ENCODE measurements at places on chromosomes 2 and 18.

- DNase-seq, result peak; percentile 54
Observed at GRCh38 chr2:36618381-36618780, 20.4 kb upstream of the FEZ2 start.

- DNase-seq, result no peak
Observed at GRCh38 chr2:159454185-159454584, 162.2 kb downstream of the BAZ2B start.

DNA sequence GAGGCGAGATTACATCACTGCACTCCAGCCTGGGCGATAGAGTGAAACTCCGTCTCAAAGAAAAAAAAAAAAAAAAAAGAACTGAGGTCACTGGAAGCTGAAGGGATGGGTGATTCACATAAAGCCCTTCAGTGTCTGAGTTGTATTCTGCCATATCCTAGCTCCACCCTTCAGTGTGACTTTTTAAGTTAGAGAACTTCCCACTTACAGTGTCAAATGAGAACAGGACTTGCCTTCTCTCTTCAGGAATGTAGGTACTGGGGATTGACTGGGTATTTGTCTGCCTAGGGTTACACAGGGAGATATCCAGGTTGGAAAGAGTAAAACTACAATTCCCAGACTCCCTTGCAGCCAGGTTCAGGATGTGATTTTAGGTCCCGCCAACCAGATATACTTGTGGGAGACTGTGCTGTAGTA, 37.9 kb downstream of the EHD3 start:
- no peak for DNase-seq

- DNase-seq, result no peak
Observed at GRCh38 chr2:34161549-34161948, 562.5 kb upstream of the FAM98A start.

DNA sequence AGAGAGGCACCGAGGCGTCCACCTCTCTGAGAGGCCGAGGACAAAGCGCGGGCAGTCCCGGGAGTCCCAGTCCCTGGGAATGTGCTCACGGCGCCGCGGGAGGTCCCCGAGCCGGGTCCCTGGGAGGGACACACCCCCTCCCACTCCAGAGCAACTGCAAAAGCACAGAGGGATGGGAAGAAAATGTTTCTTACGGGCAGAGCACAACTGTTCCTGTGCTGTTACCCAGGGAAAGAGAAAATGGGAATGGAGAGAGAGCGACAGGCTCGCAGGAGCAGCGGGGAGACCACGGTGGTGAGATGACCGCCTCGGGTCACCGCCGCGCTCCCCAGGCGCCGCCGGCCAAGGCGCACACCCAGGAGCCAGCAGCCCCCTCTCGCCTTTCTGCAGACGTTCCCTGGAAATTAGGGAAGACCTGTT, 1.2 kb upstream of the BCL11A start:
- DNase-seq, result no peak

DNA sequence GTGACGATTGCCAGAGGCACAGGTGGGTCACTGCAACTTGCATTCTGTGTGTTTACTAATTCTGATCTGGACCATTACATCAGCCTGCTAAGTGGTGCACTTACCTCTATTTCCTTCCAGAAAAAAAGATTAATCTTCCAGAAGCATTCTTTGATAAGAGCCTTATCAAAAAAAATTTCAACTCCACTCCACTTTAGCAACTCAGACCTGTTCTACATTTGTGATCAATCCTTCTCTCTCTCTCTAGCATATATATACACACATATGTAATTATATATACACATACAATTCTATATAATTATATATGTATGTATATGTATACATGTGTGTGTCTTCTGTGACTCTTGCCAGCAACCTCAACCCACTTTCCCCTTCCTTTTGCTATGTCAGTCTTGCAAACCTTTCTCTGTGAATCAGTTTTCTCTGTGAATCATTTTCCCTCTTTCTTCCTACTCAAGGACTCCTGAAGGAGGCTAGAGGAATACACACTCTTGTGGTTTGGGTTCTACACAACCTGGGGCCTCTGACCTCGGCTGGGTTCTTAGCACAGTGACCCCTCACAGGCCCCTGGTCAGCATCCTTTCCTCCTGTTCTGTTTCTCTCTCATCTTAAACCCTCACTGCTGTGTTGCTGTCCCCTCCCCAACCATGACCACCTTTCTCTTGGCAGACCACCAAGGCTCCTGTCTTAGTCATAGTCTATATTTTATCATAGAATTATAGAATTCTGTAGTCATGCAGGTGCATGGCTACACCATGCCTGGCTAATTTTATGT, 130.4 kb upstream of the PELI1 start:
- DNase-seq, result no peak

DNA sequence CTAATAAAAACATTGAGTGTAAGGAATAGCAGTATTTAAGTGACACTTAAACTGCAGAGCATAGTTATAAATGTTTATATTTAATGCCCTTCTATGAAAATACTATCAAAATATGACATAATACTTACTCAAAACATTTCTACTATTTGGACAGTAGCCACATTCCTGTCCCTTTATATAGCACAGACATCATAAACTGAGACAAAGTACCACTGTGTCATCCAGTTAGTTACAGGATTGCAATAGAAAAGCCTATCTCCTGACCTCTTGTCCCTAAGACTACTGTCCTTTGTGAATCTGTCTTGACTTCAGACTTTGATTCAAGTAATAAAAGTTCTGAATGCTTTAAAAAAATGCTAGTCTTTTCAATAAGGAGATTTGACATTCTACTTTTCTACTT, 1528.5 kb upstream of the NXPH2 start:
- DNase-seq, result no peak

- no peak for DNase-seq
Observed at GRCh38 chr18:22813648-22814328, 119.3 kb upstream of the RBBP8 start.

DNA sequence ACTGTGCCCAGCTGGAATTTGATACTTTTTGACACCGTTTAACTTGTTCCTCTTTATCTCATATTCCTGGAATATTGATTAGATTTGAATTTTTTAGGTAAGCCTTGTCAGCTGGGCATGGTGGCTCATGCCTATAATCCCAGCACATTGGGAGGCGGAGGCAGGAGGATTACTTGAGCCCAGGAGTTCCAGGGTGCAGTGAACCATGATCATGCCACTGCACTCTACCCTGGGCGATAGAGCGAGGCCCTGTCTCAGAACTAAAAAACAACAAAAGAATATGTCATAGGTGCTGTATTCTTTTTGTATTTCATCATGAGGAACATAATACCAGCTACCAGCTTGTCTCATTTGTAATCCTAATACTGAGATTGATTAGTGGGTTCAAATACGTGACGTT, 90.3 kb downstream of the ZNF532 start:
- DNase-seq, result no peak

DNA sequence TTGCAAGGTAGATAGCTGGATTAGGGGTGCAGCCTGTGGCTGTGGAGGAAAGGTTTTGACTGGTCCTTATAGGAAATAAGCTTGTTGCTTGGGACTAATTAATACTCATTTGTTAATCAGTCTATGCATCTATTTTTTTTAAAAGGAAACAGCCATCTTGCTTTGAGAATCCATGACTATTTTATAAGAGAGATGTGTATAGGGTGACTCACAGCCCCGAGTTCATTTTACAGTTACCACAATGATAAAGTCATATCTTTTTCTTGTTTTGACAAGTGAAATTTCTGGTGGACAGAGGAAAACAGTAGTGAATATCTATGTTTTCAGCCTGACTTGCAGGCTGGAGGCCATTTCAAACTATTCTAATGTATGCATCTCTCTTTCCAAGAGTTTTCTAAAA, 193.5 kb upstream of the CCDC68 start:
- DNase-seq, result no peak

DNA sequence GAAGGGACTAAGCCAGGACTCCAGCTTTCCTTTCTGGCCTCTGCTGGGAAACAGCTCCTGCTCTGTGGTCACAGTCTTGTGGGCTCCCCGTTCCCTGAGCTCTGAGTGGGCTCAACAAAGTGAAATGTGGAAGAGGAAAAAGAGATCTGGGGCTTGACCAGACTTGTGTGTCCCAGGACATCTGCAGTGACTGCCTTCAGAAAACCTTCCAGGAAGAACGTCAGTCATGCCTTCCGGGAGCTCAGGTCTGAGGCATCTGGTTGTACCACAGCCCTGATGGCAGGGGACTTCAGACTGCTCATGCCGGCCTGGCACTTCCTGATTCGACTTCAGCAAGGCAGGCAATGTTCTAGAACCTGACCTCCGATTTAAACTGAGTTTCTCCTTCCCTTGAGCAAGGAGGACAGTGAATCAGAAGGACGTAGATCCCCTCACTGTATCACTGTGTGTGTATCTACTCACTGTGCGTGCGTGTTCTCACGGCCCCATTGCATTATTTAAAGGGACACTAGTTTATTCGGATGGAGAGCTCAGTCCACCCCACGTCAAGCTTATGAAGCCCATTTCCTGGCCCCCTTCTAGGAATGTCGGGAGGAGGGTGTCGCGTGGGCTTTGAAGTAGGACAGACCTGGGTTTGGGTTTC, 548 bp upstream of the FBLN7 start:
- DNase-seq, result no peak

DNA sequence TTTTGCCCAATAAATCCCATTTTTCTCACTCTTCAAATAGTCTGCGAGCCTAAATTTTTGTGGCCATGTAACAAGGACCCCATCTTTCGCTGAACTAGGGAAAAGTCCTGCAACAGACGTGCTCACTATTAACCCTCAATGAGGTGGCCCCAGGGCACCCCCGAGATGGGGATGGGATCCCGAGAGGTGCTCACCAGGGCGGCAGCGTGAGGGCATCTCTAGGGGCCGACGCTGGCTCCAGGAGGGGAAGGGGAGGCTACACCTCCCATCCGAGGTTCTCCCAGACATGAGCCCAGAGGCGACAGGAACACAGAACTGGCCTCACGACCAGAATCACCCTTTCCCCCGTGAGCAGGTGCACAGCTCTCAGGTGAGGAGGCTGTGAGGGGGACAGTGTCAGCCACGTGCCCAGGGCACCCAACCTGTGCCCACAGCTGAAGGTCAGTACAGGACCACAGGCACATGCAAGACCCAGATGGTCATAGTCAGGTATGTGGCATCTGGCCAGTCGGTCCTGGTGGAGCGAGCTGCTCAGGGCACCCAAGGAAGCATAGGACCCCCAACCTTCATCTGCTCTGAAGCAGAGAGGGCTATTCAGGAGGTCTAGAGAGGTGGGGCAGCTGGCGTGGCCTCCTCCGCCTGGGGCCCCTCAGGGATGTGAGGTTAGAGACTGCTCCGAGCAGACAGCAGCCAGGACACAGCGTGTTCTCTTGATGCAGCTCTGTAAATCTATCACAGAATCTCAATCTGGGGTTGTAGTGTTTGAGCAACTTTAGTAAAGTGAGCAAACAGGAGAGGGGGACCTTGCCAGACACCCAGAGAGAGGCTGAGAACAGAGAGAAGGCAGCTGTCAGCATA, 62.8 kb downstream of the PXDN start:
- no peak for DNase-seq

DNA sequence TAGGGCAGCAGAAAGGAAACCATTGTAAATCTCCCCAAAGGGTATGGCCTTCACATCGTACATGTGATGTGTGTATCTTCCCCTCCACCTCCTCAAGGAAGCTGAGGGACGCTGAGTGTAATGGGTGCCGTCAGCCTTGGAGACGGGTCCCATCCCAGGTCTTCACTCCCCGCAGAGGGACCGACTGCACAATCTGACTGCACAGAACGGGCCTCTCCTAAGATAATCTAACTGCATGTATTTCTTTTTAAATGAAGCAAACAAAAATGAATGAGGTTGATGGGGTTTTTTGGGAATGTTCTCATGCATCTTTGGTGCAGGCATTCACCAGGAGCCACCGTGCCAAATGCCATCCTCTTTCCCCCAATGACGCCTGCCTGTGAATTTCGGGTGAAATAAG, 94.1 kb upstream of the PXDN start:
- no peak for DNase-seq

DNA sequence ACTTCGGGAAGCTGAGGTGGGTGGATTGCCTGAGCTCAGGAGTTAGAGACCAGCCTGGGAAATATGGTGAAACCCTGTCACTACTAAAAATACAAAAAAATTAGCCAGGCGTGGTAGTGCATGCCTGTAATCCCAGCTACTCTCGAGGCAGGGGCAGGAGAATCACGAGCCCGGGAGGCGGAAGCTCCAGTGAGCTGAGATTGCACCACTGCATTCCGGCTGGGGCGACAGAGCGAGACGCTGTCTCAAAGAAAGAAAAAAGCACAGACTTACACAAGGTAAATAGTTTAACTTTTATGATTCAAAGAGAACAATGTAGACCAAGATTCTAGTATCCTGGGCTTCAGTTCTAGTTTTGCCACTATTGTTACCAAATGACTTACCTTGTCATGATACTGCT, 37.4 kb downstream of the NCKAP1 start:
- DNase-seq, result no peak

GRCh38 chr18:6626457-6626856, 103.1 kb upstream of the ARHGAP28 start:
- no peak for DNase-seq

All from skeletal muscle cell (primary cell).